ENCODE measurements at places on chromosomes 7 and 10.

DNA sequence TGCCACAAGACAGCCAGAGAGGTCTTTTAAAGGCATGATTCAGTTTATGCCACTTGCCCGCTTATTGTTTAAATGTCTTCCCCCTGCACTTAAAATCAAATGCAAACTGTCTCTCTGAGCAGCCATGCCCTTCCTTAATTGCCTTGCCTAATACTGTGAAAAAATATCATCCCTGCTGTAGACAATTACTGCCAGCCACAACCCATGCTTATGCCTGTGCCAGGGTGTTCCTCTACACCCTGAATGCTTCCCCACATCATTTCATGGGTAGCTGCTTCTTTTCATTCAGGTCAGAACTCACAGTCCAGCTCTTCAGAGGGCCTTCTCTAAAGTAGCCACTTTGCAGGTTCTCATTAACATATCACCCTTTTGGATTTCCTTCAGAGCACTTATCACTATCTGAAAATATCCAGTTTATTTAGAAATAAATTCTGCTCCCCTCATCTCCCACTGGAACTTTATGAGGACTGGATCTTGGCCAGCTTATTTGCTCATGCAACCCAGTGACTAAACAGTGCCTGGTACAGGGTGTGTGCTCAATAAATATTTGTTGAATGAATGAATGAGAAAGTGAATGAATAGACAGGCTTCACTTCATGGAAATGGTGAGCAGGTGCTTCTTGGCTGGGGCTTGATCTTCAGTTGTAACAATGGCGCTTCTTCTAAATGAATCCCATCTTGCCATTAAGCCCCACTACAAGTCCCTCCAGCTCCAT, 162.4 kb upstream of the MDFIC start:
- no peak for DNase-seq

GRCh38 chr10:78283069-78283682, 249.5 kb downstream of the RPS24 start:
- no peak for DNase-seq

DNA sequence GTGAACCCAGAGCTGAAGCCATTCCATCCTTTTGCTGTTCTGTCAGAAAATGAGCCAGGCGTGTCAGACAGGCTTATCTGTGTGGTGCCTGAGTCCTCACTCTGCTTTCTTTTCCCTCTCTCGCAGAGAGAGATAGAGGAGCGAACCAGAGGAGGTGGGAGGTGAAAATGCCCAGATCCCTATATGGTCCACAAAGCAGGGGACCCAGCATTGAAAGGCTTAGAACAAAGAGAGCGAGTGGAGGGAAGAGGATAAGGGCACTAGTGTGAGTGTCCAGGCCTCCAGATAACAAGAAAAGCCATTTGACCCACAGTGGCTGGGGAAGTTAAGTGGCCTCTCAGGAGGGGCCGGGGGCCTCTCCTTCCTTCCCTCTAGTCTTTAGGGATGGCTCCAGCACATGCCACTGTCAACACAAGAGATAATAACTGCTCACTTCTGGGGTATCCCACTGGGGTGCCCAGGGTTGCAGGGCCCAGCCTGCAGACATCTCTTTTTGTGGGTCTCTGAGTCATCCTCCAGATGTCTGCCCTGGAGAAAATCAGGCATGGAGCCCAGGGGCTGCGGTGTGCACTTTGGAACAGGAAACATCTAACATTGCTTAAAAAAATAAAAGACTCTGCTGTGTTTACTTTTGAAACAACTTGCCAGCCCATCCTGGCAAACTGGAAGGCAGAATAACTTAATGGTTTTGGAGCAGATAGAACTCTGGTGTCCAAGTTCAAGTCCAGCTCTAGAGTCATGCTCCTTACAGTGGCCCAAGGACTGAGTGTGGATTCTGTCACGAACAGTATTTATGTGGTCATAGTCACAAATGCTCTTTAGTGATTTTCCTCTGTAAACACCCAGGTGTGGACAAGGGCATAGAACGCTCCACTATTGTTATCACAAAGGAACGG, 189.5 kb downstream of the CXCL12 start:
- DNase-seq = no peak

GRCh38 chr7:85111761-85112160, 75.1 kb downstream of the SEMA3D start:
- DNase-seq = no peak

DNA sequence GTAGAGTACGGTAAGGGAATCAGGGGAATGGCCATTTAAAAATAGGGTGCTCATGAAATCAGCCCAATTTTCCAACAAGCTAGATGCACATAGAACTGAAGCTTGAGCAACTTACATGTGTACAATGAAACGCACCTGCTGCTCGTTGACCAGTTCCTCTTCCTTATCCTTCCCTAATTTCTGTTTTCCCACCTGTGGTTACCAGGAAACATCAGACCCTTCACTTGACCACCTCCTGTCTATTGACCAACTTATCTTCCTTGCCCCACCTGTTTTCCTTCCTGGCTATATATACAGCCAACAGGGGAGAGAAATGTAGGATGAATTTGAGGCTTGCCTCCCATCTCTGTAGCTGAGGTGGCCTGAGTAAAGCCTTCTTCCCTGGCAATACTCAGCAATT, 37.8 kb upstream of the RAPGEF5 start:
- DNase-seq = no peak

- DNase-seq = no peak
Observed at GRCh38 chr10:128625926-128626325, 499.7 kb upstream of the MKI67 start.

DNA sequence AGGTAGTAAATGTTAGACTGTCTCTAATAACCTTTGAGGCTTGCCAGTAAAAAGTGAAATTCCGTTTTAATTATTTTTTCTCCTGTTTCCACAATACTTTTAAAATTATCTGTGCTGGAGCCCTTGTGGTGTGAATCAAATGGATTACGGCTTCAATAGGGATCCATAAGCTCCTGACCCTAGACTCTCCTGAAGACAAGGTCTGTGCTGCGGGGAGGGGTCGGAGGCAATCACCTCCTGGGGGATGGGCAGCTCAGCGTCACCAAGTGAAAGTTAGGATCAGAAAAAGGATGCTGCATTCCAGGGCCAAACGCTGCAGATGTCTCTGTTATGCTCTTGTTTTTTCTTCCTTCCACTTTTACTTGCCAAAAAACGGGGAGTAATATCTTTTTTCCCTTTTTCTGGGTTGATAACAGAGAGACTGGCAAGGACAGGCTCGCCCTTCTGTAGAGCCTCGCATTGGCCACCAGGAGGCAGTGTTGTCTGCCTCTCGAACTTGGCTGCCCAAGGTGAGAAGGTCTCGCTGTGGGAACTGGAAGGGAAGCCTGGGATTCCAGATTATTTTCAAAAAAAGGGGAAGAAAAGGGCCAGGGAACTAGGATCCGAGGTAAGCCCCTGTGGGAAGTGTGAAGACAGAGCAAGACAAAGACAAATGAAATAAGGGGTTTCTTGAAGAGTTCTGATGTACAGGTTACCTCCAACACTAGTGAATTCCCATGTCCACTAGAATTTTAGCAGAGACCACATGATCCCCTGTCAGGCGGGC, 621.9 kb downstream of the ACTR3B start:
- peak; percentile 75 for DNase-seq

DNA sequence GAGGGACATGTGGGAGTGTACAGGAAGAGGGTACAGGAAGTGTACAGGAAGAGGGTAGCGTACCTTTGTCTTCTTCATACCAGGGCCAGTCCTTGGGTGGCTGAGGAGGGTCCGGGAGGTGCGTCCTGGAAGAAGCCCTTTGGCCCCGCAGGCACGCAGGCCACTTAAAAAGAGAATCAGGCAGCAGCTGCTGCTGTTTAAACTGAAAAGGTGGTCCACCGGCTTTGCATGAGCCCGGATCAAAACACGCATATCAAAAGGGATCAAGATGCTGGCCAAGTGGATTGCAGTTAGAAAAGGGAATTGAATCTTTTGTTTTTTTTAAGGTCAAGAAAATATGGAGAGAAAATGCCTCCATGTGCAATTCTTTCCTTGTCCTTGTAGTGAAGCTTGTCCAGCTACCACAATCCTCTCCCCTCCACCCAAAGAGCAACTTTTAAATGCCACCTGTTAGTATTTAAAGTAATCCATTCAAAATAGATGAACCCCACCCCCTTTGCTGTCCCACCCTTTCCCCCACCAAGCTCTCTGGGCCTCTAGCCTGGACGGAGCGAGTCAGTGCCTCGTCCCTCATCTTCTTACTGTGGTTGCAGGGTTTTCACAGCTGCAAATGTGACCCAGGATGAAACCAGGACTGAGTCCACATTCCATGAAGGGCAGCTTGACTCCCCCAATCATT, 142.8 kb downstream of the GLCCI1 start:
- DNase-seq = no peak

GRCh38 chr10:5089865-5090264, 4.3 kb upstream of the AKR1C3 start:
- DNase-seq = no peak

GRCh38 chr7:115269486-115269885, 347.6 kb downstream of the MDFIC start:
- no peak for DNase-seq

GRCh38 chr10:62990126-62990525, 143.0 kb upstream of the NRBF2 start:
- DNase-seq = no peak

DNA sequence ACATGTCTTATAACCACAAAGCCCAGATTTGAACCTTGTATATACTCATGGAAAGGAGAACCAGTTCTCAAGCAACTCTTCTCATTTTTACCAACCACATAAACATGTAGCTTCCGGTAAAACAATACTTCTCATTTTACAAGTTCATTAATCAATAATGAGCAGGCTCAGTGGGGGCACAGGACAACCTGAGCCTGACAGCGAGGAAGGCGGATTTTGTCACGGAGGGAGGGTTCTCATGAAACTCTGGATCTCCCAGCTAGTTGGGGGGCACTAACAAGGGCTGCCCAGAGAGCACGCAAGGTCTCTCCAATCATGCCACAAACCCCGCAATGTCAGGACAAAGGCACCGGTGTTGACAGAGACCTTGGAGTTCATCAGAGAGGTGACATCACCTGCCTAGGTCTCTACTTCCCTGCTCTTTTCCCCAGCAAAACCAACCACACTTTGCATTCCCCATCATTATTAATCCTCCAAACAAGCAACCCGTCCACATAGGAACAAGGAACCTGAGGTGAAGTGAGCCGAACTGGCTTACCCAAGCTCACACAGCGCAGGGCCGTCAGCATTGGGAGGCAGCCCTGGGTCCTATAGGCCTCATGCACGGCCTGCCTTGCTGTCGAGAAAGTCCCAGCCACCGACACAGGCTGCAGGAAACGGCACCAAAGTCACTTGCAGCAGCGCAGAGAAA, 192.1 kb upstream of the KLF14 start:
- no peak for DNase-seq

DNA sequence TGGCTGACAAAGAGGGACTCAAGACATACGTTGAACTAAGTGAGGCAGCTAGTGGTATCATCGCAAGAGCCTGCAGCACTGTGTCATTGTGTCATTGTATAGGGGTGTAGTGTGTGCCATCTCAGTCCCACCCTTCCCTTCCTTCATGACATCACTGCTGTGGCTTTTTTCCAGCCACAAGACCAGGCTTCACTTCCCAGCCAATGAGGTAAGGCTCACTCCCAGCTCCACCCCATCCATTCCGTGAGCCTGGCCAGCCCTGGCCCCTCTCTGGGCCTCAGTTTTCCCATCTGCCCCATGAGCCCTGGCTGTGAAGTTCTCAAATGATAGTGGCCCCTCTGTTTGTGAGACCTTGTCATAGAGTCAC, 134.3 kb upstream of the ZMIZ1 start:
- no peak for DNase-seq

DNA sequence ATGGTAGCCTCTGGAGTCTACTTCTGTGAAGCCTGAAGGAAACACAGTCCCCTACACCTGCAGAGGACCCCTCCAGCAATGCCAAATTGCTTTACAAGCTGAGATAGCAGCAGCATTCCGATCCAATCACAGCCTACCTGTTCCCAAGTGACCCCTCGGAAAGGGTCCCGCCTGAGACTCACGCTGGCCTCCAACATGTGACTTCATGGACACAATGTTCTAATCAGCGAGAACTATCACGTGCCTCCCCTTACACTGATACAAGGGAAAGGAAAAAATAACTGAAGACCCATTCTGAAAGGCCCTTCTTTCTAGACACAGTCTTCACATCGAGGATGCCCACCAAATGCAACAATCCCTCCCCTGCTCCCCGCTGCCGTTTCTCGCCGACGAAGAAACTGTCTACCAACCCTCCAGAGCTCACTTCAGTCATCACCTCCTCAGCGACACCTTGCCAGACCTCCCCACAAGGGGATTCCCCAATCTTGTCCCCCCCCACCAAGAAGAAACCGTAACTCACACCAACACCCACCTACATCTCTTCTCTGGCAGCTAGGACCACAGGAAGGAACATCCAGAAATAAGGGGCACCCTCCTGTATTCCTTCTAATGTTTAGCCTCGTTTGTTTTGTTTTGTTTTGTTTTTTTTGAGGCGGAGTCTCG, 1.8 kb downstream of the SNX8 start:
- no peak for DNase-seq

DNA sequence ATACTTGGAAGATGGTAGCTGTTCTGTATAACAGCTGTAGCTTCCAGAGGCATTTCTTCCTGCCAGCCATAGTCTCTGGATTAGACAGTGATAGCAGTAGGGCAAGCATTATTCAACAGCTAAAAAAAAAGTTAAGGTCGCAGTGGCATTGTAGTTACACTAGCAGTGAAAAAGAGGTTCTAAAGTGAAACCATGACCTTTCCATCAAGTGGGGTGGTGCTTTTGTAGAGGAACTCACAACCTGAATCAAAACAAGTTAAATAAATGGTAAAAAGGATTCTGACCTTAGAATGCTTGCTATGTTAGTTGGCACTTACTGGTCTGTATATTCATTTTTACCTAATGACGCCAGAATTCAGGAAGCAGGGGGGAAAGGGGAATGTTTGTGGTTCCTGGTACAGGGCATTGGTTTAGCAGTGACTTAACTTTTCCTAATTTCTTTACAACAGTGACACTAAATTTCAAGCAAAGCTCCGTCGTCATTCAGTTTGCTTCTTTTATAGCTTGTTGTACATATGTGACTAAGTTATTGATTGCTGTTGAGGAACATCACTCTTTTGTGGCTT, 55.0 kb downstream of the GBF1 start:
- no peak for DNase-seq

GRCh38 chr10:3040069-3040468, 27.3 kb upstream of the PFKP start:
- DNase-seq = no peak

- DNase-seq = no peak
Observed at GRCh38 chr7:20240080-20240926, 23.1 kb upstream of the MACC1 start.

GRCh38 chr10:130003166-130003565, 39.1 kb upstream of the EBF3 start:
- no peak for DNase-seq

GRCh38 chr7:18224138-18224537, 196.5 kb upstream of the PRPS1L1 start:
- no peak for DNase-seq

DNA sequence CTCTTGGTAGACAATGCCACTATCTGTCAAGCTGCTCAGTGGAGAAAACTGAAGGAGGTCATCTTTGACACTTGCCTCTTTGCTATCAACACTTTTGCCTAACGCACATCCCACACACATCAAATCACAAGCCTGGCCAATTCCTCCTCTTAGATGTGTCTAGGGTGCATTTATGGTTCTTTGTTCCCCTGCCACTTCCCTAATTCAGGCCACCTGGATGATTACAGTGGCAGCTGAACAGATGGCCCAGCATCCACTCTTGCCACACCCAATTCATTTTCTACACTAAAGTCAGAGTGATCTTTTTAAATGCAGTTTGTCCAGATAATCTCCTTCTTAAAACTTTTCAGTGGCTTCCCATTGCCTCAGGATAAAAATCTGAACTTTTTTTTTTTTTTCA, 58.6 kb downstream of the LAMB4 start:
- no peak for DNase-seq

Measured in ecto neural progenitor cell (in vitro differentiated cells).